ENCODE measurements at places on chromosomes 6 and 20.

- DNase-seq: no peak
Measured at GRCh38 chr6:102340311-102340710, 946.8 kb downstream of the GRIK2 start.

DNA sequence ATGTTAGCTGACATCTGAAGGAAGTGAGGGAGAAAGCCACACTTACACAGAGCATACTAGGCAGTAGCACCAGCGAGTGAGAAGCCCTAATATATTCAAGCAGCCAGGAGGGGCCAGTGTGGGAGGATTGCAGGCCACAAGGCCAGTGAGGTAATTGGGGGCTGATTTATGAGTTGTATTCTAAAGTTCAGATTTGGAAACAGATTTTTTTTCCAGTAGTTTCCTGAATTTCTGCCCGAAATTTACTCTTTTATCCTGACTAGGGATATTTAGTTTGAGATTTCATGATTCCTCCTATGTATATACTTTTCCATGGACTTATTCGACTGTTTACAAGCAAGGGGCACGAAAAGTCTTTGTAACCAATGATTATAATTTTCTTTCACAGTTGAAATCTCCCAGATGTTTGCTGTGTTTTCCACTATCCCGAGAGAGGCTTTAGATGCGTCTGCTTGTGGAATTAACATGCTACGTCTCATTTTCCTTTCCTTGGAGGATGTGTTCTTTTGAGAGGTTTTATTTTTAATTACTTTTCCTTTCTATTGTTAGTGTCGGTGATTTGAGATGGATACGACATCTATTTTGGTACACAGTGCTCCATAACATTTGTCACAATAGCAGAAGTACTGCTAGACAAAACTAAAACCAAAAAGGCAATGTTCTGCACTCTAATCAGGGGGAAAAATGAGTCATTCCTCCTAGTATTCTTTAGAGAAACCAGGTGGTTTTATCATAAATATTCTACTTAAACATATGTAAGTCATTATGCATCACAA is 356.3 kb upstream of the HSF2 start:
- no peak for DNase-seq

- no peak for DNase-seq
Measured at GRCh38 chr20:2217857-2218539, 77.8 kb upstream of the TGM3 start.

DNA sequence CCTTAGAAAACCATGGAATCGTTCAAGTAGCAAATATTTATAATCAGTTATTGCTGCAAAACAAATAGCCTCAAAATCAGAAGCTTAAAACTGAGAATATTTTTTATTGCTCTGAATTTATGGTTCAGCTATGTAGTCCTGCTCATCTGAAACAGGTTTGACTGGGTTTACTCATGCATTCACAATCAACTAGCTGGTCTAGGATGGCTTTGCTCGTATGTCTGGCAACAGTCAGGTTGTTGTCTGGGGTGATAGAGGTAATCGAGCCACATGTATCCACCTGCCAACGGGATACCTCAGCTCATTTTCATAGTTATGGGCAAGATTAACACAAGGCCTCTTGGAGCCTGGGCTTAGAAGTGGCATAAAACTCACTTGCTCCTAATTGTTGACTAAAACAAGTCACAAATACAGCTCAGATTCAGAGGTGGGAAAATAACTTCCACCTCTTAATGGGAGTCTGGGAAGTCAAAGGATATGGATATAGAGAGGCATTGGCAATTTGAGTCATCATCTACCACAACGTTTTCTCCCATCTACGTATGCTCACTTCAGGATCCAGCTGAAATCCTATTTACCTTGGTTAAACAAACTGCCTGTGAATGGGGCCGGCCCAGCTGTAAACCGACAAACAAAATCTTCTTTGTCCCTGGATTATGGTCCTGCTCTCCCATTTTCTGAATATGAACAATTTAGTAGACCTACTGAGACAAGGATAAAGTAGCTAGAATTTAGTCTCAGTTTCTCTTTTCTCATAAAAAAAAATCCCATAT is 54.5 kb upstream of the TENT5A start:
- DNase-seq: no peak

- DNase-seq: peak; percentile 31
Measured at GRCh38 chr6:48061265-48061990, 49.6 kb downstream of the PTCHD4 start.

DNA sequence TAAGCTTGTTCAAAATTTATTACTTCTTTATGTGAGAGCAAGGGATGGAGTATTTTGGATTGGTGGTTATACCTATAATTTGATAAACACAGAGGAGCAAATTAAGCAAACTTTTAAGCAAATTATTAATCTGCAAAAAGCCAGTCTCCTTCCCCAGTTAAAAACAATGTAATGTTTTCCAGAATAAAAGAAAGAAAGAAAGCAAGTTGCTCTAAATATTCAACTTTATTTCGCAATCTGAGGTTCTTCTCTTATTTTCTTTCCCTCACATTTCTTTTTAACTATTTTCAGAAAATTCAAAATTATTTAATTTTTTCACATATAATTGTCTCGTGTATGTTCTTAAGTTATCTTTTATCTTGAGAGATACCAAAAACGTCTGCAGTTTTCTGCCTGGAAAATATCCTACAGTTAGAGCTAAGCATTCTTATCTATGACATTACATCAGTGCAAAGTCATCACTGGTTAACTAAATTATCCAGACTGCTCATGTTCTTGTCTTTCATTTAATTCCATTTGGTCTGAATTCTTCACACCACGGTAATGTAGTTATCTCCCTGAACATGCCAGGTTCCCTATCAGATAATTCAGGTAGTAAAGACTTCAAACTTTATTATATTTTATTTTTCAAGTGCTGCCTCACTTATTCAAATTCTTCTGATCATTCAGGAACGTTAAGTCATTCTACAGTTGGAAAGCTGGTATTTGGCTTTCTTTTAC is 3.3 kb upstream of the CNKSR3 start:
- DNase-seq: no peak

DNA sequence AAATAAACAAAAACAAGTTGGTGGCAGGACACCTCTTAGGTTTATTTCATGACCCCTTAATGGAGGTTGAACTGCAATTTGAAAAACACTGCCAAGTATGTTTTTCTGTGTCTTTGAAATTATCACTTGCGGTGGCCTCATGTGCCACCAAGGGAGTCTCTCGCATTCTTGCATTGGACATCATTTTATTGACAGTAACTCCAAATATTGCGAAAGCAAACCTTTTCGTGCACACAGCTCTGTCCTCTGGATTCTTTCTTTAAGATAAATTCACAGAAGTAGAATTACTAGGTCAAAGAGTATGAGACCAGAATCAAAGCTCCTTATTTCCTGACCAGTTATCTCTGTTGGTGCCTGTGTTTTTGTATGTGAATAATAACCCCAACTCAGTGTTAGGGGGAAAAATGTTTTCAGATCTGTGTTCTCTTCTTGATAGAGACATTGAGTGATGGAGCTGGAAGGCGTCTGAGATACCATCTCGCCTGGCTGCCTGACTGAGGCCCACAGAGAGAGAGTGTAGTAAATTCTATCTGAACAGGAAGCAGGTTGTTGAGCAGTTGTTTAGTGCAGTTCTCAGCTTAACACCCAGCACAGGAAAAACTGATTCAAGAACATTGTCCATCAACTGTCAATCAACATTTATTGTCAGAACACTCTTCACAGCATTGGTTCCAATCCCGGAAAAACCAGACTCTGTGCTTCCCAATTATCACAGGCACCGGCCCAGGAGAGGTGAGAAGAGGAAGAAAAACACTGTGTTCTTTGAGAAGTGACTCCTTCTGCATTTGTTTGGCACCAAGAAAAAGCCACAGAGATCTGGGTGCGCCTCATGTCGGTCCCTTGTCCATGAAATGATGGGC is 2.2 kb upstream of the CCDC167 start:
- peak; percentile 48 for DNase-seq

- DNase-seq: peak; percentile 51
Measured at GRCh38 chr6:41284726-41285125, 1.8 kb downstream of the TREM1 start.

- DNase-seq: no peak
Measured at GRCh38 chr20:48912065-48912464, 9.4 kb upstream of the ARFGEF2 start.

- DNase-seq: peak; percentile 79
Measured at GRCh38 chr20:23889775-23890187, 10.2 kb upstream of the CST5 start.

GRCh38 chr6:6840831-6841291 is 252.3 kb downstream of the LY86 start:
- no peak for DNase-seq

- no peak for DNase-seq
Measured at GRCh38 chr20:63782521-63782971, 43.0 kb downstream of the SLC2A4RG start.

GRCh38 chr6:7589221-7589620 is 777 bp upstream of the SNRNP48 start:
- peak; percentile 38 for DNase-seq

- DNase-seq: no peak
Measured at GRCh38 chr20:51206032-51206662, 183.2 kb upstream of the KCNG1 start.

DNA sequence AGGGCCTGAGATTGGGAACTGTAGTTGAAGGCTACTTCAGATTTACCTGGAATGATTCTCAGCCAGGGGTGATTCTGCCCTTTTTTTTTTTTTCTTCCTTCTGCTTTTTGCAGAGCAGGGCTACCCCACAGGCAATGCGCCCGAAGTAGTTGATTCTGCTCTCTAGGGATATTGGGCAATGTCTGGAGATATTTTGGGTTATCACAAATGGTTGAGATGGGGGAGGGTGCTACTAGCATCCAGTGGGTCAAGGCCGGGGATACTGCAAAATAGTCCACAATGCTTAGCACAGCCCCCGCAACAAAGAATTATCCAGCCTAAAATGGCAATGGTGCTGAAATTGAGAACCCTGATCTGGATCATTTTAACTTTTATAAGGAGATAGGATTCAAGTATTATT is 71.2 kb upstream of the ZMYND8 start:
- no peak for DNase-seq

DNA sequence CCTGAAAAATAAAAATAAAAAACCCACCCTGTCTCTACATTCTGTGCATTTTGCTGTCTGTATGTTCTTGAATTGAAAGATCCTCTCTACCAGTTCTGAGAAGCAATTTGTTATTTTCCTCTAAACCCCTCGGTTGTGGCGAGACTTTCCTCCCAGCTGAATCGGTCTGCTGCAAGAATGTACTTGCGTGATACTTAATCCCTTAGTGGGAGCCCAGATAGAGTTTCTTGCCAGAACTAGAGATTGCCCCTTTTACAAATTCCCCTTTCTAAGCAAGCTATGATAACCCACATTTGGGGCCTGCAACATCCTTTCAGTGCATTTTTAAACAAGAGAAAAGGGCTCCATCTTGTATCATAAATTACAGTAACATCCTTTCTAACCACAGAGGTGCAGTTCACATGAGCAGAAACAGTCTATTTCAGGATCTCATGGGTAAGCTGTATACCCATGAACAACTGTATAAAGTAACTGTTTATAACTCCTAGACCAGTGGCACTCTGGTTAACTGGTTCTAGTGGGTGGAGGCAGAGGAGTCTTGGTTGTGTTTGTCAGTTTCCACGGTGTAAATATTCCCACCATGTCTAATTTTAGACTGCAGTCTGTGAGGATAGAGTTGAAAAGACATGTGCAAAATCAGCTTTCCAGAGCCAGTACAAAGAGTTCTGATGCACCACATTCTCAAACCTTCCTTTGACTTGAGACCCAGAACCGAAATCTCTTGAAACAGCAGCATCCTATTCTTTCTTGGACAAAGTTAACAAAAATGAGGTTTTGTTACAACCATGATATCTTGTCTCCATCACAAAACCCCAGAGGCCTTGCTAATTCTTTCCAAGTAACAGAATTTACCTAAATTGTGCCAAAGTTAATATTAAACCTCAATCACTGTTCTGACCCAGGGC is 113.1 kb upstream of the ZNF217 start:
- DNase-seq: peak; percentile 59

DNA sequence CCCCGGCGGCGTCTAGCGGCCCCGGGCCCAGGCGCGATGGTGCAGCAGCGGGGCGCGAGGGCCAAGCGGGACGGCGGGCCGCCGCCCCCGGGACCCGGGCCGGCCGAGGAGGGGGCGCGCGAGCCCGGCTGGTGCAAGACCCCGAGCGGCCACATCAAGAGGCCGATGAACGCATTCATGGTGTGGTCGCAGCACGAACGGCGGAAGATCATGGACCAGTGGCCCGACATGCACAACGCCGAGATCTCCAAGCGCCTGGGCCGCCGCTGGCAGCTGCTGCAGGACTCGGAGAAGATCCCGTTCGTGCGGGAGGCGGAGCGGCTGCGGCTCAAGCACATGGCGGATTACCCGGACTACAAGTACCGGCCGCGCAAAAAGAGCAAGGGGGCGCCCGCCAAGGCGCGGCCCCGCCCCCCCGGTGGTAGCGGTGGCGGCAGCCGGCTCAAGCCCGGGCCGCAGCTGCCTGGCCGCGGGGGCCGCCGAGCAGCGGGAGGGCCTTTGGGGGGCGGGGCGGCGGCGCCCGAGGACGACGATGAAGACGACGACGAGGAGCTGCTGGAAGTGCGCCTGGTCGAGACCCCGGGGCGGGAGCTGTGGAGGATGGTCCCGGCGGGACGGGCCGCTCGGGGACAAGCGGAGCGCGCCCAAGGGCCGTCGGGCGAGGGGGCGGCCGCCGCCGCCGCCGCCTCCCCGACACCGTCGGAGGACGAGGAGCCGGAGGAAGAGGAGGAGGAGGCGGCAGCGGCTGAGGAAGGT is 715 bp downstream of the SOX12 start:
- DNase-seq: peak; percentile 95

DNA sequence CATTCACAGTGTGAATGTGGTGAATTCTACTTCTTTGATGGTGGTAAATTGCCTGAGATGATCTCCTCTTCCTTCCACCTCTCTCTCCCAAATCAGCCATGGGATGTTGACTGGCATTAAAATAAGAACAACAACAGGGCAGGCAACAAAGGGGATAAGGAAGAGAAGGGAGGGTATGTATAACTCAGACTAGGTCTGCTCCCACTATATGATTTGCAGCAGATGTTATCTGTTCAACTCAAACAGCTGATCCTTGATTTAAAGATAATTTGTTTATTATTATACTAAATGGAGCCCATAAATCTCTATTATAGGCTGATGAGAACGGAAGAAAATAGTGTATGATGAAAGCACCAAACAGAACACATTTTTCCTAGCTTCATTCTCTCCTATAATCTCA is 262.0 kb downstream of the BTBD3 start:
- no peak for DNase-seq

DNA sequence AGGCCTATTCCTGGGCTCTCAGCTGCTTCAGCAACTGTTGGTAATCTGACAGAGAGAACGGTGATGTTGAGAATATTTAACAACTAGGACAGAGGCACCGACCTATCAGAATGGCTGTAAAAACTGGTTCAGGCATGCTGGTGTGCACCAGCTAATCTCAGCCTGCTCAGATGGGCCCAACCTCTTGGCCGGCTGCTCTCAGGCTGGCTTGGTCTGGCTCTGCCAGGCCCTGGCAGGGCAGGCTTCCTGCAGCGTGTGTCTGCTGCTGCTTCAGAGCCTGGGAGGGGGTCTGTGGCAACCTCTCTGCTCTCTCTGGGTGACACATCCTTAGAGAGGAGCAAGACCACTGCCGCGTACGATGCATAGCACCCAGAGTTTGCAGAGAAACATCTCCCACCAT is 4.8 kb downstream of the SLC2A12 start:
- DNase-seq: no peak
